ENCODE measurements at places on chromosomes 1 and 21.

- no peak for DNase-seq
These were observed 5.2 kb downstream of the MTARC1 start for GRCh38 chr1:220791956-220792355.

DNA sequence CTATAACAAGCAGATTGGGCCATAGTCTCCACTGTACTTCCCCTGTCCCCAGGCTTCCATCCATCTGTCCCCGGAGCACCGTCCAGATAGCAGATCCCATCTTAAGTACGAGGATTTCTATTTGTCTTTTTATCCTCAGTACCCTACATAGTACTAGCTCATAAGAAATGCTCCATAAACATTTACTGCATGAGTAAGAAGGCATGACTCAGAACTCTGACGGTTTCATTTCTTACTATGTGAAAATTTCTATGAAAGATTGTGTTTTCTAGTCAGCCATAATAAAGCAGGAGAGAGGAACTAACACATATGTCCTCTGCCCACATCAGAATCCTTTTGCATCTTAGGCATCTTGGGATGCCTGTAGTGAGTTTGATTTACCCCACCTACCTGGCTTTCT, 49.5 kb downstream of the CHD1L start:
- no peak for DNase-seq

DNA sequence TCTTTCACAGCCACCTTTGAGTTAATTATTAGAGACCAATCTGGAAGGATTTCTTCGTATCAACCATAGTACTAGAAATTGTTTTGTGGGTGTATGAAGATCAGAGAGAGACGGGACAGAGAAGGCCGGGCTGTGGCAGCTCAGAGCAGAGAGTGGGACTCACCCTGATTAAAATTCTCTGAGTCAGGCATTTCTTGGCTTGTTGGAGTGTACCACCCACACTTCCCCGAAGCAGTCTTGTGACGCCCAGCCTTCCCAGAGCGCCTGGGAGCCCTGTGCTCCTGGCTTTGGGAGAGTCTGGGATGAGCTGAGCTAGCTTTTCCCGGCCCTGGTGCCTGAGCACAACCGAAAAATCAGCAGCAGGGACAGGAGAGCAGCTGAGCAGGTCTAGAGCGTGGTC, 19.4 kb downstream of the PLEKHM2 start:
- no peak for DNase-seq

GRCh38 chr1:47675721-47676120, 237.9 kb downstream of the FOXD2 start:
- no peak for DNase-seq

DNA sequence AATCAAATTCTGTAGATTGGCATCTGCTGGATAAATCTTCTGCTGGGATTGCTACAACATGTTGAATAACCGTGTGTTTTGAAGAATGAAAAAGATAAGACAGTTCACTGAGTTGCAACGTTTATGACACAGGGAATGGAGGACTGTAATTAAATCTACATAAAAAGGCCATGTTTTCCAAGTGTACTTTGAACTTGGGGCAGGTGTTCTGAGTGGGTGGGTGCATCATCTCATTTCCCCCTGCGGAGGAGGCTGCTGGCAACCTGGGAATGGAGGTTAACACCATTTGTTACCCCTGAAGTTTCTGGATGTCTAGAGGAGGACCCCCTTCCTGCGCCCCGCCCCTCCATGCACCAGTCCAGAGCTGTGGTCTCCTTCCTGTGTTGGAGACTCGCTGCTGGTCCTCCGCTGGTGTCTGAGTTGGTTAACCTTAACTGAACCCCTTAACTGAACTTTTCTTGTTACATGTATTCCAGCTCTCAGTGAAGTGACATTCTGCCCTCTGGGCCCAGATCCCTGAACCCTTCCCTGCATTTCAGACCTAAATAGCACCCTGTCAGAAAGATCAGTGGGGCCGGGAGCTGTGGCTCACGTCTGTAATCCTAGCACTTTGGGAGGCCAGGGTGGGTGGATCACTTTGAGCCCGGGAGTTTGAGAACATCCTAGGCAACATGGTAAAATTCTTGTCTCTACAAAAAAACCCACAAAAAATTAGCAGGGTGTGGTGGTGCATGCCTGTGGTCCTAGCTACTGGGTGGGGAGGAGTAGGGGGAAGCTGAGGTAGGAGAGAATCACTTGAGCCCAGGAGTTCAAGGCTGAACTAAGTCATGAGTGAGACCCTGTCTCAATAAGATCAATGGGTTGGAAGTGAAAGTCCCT, 31.8 kb downstream of the UCK2 start:
- DNase-seq, result no peak

DNA sequence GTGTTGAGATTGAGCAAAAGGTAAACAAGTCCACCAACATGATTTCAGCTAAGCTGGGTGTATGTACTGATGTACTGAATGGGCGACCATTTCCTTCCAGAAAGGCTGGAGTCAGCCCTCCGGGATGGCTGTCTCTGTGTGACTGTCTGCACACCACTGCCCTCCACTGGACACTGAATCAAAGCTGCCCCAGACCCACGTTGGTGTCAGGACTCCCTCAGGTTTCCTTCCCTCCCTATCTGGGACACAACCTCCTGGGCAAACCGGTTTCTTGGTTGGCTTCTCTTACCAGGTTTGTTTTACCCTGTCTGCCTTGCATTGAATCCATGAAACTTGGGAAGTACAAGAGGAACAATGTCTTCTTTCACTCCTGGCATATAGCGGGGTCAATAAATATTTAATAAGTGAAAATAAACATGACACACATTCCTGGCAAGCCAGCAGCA, 5.3 kb upstream of the SRP9 start:
- peak; percentile 88 for DNase-seq

DNA sequence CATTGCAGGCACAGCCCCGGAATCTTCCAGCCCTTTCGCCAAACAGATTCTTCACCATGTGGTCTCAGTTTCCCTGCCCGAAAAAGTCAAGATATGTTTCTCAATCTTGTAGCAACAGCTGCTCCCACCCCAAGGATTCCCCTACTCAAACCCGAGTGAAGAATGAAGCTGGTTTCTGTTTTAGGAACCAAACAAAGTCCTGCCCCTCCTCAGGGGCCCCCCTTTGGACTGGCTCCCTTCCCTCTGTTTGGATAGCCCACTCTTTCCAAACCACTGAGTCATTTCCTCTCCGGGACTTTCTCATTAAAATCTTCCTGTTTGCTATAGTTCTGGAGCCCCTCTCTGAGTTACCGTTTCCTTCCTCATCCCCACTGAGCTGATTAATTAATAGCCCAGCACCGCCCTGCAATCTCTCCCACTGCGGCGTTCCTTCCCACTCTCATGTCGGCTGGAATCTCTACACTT, 100.9 kb downstream of the TSEN15 start:
- no peak for DNase-seq

GRCh38 chr1:165494949-165495857, 48.6 kb upstream of the LRRC52 start:
- no peak for DNase-seq

DNA sequence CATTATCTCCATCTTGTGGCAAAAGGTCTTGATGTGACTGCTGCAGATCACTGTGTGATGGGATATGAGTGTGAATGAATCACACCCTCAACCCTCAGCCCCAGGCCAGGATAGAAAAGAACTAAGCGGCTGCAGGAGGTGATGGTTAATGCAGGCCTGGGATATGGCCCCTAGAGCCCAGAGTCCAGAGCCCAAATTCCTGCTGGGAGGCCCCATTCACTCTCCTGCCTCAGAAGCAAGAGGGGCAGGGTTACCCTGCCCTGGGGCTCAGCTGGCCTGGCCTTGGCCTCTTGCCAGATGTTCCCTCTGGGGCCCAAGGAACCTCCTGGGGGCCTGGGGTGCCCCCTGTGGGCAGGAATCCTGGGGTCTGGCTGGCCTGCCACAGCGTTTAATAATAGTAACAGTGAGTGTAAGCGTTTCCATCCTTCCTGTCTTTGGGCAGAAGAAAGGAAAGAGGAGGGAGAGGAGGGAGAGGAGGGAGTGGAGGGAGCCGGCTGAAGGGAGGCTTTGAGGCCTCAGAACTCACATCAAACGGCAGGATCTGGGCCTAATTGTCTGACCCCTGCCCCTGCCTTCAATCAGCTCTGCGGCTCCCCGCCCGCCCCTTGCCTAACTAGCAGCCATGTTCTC, 26.2 kb downstream of the DMAP1 start:
- DNase-seq, result no peak

DNA sequence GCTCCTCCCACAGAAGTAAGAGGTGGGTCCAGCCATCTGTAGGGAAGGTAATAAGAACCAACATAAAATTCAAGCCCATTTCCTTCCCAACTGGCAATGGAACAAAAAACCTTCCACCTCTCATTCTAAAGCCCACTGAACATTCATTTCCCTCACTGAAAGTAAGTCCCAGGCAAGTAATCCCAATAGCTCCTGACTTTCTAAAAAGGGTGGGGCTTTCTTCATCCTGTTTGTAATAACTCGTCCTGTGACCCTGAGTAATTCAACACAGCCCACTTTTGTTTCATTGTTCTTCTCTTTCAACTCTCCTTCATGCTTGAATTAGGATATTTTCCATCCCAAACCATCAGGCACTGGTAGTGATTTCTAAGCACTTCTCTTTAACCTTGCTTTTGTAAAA, 74.9 kb downstream of the DAB1 start:
- DNase-seq, result no peak

GRCh38 chr1:60065199-60065598, 8.4 kb downstream of the C1orf87 start:
- no peak for DNase-seq

- DNase-seq, result no peak
These were observed 78.9 kb upstream of the MROH9 start for GRCh38 chr1:170856455-170856854.

DNA sequence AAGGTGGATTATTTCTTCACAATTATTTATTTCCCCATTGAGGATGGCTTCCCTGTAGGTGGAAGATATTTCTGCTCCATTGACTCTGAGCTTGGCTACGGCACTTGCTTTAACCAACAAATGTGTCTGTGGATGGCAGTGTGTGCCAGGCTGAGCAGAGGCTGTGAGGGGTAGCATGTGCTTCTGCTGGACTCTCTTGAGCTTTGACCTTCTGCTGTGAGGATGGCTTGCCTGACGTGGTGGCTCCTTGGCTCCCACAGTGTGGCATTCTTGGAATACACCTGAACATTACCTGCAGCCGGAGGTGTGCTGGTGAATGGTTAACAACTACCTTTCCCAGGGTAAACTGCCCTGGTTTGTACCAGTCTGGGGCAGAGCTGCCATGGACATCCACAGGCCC, 46.8 kb downstream of the WDR3 start:
- no peak for DNase-seq

DNA sequence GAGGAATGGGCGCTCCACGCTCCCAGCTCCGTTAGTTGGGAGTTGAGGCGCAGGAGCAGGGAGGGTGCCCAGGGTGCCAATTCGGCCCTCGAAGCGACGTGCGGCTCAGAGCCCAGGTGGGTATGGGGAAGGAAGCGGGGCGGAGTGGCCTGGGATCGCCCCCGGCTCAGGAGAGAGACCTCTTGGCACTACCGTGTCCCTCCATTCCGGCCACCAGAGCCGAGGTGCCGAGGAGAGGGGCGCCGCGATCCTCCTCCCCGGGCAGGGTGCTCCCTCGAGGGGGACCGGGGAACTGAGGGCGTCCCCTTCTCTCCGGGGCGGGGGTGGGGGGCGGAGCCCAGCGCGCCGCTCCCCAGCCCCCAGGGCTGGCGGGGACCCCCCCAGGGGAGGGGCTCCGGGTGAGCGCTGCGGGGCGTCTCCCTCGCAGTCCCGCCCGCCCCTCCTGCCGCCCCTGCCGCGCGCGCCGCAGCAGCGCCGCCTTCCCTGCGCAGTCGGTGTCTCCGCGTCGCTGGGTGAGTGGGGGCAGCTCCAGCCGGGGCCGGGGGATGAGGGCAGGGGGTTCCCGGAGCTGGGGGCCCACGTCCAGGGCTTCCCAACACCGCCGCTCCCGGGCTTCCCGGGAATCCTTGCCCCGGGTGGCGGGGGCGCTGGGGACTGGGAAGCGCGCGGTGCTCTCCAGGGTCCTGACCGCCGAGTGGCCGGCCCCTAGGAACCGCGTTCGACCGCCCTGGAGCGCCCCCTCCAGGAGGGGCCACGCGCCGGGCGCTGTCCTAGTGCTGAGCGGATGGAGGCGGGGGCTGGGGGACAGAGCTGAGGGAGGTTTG, at the start of gene HPCA:
TSS of gene HPCA (plus strand) at position 488 of the 824 bp plus-strand sequence. CDS start 2,408 bp downstream, outside the sequence.
- DNase-seq, result no peak

GRCh38 chr1:221558396-221558795, 183.5 kb downstream of the DUSP10 start:
- no peak for DNase-seq

DNA sequence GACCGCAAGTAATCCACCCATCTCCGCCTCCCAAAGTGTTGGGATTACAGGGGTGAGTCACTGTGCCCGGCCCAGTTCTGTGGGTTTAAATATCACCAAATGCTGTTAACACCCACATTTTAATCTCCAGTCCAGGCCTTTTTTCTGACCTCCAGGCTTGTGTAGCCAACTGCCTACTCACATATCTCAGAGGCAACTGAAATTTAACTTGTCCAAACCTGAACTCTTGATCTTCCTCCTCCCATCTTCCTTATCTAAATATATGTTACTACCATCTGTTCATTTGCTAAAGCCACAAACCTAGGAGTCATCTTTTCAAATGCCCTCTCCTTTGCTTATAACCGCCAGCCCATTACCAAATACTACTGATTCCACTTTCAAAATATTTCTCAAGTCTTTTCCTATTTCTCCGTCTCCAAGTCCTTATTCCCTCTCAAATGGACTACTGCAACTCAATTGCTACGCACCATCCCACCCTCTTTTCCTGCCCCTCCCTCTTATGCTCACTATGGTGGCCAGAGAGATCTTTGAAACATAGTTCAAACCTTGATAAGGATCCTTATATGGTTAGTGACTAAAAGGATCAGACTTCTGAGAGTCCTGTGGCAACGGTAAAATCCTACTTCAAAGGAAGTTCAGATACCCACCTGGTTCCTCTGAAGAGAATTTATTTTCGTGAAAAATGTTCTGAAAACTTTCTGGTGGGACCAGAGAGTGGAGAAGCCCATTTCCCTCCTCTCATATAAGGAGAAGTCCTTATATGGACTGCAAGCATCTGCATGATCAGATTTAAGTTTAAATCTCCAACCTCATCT, 78.5 kb upstream of the CDC42BPA start:
- DNase-seq, result no peak

- DNase-seq, result no peak
These were observed 41.1 kb downstream of the KCNJ15 start for GRCh38 chr21:38297871-38298270.

DNA sequence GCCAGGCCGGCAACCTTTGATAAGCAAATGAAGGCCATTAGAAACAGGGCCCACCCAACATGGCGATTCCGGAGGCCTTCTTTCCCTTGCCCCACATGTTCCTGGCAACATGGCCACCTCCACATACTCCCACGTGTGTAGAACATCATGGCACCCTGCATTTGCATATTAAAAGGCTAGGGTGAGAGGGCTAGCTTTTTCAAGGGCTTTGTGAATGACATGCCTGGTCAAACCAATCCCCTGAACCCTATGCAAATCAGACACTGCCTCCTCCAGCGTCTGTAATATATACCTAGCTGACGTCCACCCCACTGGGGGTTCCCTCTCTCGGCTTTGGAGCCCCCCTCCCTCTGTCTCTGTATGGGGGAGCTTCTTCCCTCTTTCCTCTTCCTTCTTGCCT, 1.6 kb downstream of the ADCY10 start:
- peak; percentile 40 for DNase-seq

All from iPS DF 19.7 (cell line).